ENCODE measurements at places on chromosomes 13 and 19.

- no peak for ATAC-seq
Measured at GRCh38 chr13:87999240-87999700, 328.1 kb downstream of the SLITRK5 start.

GRCh38 chr13:106710266-106710665 is 142.3 kb upstream of the ARGLU1 start:
- no peak for ATAC-seq

GRCh38 chr13:51202477-51203046 is 19.6 kb upstream of the FAM124A start:
- ATAC-seq = peak; percentile 63

GRCh38 chr19:7842661-7843294 is 12.8 kb downstream of the EVI5L start:
- ATAC-seq = no peak

GRCh38 chr19:29587518-29587986 is 18.5 kb upstream of the POP4 start:
- ATAC-seq = peak; percentile 99

DNA sequence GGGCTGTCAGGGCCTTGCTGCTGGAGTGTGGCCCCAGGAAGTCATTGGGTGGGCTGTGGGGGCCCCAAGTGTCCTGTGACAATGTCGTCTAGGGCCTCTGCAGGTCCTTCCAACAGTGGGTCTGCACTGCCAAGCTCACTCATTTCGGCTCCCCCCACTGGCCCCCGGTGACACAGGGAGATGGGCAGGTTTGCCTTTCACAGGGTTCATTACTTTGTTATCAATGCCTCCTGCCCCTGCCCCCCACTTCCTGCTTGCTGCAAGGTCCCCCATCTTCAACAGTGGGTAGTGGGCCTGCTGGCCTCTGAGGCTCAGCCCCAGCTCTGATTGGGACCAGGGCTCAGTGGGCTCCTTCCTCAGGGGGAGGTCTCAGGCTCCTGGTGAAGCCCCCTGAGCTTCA is 149.8 kb downstream of the URI1 start:
- no peak for ATAC-seq

DNA sequence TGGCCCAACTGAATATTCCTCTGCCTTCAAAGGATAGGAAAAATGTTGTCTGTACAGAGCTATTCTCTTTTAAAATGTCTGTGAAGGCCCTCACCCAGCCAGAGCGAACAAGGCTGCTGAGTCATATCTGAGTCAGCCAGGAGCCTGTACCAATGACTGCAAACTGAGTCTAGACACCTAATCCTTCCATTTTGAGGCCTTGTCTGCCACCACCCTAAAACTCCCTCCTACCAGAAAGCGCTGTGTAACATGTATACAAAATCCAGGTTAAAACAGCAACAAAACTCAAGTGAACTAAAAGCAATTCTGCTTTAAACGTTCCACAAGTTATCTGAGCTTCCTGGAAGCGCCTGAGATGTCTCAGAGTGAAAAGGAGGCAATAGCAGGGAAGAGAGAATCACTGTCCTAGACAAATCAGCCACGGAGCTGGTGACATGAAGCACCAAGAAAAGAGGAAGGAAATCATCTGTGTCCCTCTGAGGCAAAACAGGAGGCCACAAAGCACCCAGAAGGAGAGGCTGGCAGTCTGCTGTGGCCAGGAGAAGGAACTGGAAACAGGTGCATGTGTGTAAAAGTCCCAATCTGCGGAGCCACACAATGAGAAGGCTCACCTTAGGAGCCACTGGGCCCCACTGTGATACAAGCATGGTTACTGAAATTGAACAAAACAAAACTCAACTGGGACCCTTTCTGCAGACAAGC is 10.2 kb downstream of the DHRS12 start:
- ATAC-seq = peak; percentile 97

DNA sequence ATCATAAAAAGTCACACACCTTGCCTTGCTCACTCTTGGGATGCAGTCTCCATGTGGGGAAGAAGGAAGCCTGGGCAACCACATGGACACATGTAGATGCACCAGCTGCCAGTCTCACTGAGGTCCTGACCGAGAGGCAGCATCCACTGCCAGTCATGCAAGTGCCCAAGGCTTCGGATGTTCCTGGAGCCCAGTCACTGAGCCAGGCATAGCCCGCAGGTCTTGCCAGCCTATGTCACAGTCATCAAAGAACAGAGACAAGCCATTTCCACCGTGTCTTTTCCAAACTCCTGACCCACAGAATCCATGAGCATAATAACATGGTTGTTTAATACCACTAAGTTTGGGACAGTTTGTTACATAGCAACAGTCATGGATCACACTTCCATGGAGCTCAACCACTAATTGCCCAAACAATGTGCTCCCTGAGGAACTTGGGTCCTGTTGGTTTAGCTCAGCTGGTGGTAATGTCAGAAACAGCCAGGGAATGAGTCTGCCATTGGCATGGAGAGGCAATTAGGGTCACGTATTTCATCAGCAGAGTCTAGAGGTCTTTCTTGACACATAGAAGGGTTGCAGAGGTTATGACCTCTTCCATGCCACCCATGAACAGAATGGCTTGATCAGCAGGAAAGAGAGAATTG is 21.5 kb downstream of the STARD13 start:
- no peak for ATAC-seq

DNA sequence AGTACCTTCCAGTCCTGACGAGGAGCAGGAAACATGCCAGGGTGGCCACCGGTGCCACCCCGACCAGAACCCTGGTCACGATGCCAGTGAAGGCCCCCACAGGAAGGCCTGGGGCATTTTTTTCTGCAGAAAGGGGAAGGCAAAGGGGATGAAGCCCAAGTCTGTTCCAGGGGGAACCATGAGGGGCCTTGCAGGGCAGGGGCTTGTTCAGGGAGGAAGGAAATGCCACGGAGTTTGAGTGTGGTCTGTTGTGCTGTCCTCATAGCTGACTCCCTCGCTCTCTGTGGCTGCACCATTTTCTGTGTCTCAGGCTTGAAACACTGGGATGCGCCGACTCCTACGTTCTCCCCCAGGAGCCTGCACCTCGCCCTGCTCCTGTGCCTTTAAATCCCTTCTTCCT is 27.5 kb upstream of the CEACAM1 start:
- ATAC-seq = no peak

GRCh38 chr13:99587893-99588606 is 86.8 kb downstream of the TM9SF2 start:
- ATAC-seq = no peak

DNA sequence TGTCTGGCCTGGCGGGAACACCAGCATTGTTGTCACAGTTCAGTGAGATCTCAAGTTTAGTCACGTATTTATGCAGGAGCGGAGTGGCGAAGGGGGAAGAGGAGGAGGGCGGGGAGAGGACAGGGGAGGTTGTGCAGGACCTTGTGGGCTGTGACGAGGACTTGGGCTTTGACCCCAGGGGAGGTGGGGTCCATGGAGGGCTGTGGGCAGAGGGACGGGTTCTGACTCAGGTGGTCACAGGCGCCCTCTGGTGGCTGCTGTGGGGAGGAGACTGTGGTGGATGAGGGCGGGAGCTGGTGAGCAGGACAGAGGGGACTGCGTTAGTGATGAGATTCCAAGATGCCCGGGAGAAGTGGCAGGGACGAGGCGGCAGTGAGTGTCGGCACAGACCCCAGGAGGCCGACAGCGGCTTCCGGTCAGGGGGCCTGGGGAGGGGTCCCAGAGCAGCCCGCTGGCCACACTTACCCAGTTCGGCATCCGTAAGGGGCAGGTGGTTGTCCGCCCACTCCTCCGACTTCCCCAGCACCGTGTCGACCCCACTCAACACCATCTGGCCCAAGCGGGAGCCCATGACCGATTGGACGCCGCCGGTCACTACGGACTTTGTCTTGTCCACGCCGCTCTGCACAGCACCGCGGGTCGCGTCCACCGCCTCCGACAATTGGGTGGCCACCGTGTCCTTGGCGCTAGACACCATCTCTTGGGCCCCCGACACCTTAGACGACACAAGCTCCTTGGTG is 15.7 kb downstream of the PLIN3 start:
- peak; percentile 73 for ATAC-seq

DNA sequence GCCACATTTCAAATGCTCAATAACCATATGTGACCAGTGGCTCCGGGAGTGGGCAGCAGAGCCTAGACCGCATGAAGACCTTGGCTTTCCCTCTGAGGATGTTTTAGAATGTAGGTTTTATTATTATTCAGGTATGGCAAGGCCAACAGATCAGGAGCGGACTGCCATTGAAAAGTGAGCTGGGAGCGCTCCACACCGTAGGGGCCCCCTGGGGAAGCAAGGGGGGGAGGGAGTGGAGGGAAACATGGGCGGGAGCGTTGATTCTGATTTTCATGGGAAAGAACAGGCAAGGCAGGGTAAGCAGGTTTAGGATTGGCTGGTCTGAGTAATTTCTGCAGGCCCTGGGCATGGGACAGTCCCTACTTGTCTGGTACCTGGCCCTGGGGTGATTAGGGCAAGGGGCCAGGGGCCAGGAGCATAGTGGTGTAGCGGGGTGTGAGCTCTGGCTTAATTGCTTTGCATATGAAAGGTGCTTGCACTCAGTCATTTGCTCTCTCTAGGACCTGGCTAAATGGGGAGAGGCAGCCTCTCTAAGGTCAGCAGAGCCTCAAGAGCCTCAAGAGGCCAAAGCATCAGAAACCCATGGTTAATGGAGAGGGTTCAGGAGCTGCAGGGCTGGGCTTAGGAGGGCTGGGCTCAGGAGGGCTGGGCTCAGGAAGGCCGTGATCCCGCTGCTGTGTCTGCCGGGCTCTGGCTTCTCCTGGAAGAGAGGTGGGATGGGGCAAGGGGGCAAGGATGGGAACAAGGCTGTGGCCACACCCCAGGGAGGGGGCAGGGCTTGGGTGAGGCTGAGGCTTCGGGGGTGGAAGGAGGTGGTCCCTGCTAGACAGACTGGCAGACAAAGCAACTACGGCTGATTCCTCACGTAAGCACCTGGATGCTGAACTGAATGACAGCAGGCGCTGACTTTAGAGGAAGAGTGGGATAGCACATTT is 82.0 kb upstream of the WASF3 start:
- ATAC-seq = no peak
